ENCODE measurements at places on chromosomes 4 and X.

DNA sequence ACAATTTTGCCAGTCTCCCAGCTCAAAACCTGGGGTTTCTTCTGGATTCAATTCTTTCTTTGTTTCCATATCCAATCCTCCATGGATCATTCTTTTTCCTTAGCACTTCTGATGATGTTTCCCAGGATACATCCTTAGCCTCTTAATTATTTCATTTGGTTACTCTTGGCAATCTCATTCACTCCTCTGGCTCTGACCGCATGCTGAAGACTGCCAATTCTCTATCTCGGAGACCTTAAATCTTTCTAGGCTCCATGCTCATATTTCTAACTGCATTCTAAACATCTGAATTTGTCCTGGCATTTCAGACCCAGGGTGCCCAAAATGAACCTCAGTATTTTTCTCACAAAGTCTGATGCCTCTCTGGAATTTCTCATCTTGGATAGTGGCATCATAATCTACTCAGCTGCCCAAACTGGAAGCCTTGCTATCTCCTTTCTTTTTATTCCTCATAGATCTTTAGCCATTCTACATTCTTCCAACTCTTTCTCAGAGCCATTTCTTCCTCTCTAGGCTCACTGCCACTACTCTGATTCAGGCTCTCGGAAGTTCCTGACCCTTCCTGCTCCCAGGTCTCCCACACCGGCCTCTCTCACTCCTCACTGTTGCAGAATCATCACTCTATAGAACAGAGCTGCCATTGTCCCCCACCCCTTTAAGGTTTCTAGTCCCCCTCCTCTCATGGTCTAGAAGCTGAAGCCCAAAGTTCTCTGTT is 290.2 kb downstream of the CAMK2D start:
- DNase-seq: no peak

GRCh38 chr4:26522478-26522877 is 32.2 kb upstream of the CCKAR start:
- no peak for DNase-seq

DNA sequence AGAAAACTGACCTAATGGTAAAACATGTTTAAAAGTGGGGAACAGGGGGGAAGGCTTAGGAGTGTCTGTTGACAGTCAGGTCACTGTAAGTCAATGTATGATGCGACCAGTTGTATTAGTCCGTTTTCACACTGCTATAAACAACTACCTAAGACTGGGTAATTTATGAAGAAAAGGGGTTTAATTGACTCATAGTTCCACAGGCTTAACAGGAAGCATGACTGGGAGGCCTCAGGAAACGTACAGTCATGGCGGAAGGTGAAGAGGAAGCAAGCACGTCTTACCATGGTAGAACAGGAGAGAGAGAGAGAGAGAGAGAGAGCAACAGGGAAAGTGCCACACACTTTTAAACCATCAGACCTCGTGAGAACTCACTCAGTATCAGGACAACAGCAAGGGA is 13.0 kb upstream of the PLAC1 start:
- DNase-seq: peak; percentile 4

- no peak for DNase-seq
These were observed 145.2 kb upstream of the MAB21L2 start for GRCh38 chr4:150436598-150437370.

DNA sequence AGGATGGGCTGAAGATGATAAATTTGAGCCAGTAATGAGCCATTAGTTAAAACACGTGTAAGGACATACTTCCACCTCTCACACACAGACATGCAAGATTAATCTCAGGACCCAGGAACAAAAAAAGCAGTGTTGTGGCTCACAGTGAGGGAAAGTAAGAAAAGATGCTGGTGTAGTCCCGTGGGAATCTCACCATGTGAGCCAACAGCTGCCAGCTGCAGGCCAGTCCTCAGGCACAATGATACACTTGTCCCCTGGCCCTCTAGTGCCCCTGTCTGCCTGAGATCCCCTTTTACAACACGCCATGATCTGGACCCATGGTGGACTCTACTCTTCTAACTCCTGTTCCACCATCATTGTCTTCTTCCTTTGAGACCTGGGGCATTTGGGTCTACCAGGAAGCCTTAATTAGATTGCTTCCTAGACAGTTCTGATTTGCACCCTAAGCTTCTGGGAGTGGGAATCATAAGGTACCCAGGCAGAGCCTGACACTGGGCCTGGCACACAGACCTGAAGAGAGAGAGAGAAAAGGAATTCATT is 194.7 kb downstream of the STIM2 start:
- DNase-seq: no peak

DNA sequence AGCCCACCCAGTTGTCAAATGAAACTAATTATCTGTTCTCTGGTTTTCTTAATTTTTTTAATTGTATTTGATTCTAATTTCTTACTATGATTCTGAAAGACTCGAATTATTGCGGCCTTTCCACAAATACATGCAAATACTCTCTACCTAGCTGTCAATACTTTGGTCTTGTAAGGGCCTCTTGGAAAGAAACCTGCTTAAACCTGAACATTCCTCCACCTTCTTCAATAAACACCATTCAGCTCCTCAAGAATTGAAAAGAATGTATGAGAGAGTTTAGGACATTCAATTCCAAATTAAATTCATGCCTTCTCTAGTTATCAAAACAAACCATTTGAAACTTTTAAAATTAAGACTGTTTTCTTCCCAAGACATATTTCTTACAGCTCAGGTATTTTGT is 385.9 kb upstream of the NOCT start:
- DNase-seq: no peak

DNA sequence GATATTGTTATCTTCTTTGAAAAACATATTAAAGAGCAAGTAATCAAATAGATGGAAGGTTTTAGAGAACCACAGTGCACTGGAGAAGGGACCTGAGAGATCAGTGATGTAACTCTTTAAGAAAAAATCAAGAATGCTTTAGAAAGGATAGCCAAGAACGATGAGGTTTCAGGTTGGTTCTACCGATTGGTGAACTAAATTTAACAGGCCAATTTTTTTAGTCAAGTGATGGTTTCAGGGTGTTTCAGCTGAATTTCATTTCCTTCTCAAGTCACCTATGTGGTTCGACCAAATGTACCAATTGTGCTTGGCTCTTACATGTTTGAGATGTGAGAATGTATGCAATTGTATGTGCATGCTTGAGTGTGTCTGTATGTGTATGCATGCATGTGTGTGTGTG is 26.5 kb downstream of the HS3ST1 start:
- no peak for DNase-seq
